ENCODE measurements at places on chromosomes 1 and 21. TPM values are rescaled to one million over a fixed set of nuclear protein-coding genes. Genes with fewer than 3 reads are reported as not detected.
A peak's percentile ranks its signal among the peaks of the same experiment; 100 is the strongest.

DNA sequence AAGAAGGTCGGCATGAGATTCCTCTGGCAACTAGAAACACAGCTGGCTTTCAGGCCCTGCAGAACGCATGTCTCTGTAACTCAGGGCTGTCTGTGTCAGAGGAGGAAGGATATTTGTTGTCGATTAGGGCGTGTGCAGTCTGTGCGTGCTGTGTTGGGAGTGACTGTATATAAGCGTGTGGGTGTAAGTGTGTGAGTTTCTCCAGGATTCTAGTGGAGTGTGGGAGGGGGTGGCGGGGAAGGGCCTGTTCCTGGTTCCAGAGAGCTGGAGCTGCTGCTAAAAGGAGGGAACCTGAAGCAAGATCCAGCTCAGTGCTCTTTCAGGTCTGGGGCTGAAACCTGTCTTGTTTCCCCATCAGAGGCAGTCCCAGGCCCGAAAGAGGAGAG, 74.3 kb downstream of the SLC16A1 start:
- DNase-seq, result no peak

DNA sequence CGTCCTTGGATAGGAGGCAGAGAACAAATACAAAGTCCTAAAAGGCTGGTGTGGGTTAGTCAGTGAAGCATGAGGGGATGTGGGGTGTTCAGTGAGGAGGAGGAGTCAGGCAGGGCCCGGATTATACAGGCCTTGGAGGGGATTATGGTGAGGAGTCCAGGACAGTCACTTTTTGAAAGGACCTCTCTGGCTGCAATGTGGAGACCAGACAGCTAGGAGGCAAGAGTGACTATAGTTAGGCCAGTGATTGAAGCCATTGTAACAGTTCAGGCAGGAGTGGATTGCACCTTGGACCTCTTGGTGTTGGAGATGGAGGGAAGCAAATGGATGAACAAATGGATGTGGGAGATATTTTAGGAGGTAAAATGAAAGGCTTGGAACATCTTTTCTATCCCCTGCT, 115.8 kb downstream of the C1orf94 start:
- no peak for DNase-seq

Gene SPATA21
- not detected for total RNA-seq

- no peak for DNase-seq
Observed at GRCh38 chr21:36396325-36396724, 11.1 kb downstream of the CHAF1B start.

Gene SLFNL1
- 0.98 TPM for total RNA-seq

DNA sequence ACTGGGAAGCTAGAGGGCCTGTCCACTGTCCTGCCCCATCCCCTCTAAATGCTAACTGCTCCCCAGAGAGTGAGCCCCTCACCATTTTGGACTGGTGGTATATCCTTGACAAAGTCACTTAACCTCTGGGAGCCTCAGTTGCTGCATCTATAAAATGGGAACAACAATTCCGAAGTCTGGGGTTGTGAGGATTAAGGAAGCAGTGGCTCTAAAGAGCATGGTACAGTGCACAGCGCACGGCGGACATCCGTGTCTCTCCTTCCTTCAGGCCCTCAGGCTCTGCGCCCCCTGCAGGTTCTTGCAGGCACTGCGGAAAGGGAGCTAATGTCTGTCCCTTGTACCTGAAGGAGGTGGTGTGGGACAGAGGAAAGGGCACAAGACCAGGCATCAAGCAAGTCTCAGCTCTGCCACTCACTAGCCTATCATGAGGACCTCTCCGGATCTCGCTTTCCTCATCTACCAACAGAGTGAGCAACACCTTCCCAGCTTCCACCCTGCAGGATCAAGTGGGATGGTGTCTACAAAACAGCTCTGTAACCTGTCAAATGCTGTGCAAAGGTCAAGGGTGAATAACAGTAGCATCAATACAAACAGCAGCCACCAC, 20.1 kb downstream of the ECE1 start:
- peak; percentile 63 for DNase-seq

DNA sequence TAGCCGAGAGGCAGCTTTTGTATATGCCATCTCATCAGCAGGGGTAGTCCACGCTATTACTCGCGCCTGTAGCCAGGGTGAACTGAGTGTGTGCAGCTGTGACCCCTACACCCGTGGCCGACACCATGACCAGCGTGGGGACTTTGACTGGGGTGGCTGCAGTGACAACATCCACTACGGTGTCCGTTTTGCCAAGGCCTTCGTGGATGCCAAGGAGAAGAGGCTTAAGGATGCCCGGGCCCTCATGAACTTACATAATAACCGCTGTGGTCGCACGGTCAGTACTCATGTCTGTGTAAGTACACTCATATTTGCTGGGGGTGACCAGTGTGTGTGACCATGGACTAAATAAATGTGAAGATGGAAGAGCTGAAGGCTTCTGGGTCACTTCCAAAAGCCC, 7.4 kb downstream of the WNT2B start:
- no peak for DNase-seq

- no peak for DNase-seq
Observed at GRCh38 chr1:55898181-55898580, 681.2 kb downstream of the PLPP3 start.

Gene TBX15
- total RNA-seq, result not detected

DNA sequence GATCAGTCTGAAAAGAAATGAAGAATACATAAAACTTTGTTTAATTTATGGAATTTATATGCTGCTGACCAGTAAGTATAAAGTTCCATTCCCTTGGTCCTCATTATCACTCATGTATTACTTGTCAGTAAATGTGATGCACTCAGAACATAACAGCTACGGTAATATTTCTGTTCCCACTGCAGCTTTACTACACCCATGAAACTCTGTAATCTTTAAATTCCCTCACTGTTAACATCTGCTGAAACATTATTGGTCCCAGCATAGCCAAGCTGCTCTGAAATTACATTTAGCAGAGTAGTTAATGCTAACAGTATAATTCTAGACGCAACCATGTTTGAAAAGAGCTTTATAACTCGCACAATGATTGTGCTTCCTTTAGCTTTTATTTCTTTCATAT, 238.4 kb downstream of the GPATCH2 start:
- DNase-seq, result no peak

DNA sequence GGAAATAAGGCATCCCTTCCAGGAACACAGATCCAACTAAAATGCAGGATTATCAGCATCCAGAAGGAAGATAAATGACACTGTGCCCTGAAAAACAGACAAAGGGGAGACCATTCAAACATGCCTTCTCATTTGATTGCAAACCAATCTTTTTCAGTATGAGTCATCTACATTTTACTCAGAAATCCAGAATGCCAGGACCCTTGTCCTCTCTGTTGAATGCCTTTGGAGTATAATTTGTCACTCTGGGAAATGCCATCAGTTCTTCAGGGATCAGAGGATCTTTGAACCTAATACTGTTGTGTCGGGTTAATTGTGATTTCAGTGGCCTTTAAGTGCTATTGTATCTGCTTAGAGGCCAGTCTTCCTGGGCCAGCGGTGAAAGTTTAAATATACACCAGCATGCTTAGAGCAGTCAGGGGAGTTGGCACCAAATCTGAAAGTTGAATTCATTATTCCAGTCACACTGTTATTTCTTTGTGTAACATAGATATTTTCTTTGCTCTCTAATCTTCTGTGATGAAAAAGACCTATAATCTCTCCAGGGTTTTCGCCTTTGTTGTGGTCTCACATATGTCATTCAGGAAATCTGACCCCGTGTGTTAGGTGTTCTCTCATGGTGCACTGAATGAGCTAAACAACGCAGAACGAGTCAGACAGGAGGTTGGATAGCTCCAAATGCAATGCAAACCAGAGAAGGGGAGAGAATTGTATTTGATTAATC, 364.8 kb upstream of the SGIP1 start:
- DNase-seq, result no peak

- no peak for DNase-seq
Observed at GRCh38 chr1:196466166-196466565, 142.1 kb downstream of the KCNT2 start.

DNA sequence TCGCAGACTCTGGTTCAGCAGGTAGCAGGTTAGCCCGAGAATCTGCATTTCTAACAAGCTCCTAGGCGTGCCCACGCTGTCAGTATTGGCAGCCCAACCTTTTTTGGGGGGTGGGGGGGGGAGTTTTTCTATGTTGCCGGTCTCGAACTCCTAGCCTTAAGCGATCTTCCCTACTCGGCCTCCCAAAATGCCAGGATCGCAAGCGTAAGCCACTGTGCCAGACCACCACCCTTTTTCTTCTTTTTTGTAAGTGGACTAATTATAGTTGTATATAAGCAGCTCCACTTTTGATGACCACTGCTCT, 480 bp upstream of the MIS18A start:
- no peak for DNase-seq
